ENCODE measurements at places on chromosomes 4 and X. TPM values are rescaled to one million over a fixed set of nuclear protein-coding genes. Genes with fewer than 3 reads are reported as not detected.

GRCh38 chrX:154348646-154349358 is 25.6 kb downstream of the FLNA start:
- no peak for DNase-seq

The TCEAL6 gene
- total RNA-seq, result not detected

The SPOCK3 gene
- 2.0 TPM for total RNA-seq

DNA sequence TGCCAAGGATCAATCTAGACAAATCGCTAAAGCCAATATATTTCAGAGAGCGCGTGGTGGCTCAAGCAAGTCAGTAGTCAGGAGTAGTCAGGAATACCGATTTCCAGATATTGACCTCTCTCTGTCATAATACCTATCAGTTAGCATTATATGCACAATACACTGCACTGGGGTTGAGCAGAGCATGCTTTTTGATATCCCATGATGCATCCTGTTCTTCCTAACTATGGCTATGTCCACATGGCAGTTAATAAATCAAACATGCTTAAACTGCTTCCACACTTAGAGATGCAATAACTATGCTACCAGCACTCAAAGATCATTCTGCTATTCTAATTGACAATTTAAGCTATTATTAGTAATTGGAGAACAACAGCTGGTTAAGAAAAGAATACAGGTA is 6.2 kb downstream of the BRWD3 start:
- DNase-seq, result no peak

The FGG gene
- total RNA-seq, result not detected

DNA sequence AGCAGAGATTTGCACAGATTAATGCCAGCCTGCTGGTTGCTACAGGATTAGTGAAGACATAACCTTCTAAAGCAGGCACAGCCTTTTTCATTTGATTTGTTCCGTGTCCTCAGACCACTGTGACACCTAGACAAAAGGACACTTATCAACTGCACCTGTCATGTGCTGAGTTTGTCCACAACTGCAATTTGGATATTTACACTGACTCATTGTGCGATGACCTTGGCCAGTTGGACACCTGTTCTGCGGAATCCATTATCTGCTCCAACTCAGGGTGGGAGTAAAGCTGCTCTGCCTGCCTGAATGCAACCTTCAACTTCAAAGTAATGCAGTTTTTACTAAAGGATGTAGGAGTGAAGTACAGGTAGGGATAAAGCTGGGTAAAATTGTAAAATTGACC is 4.1 kb upstream of the NR0B1 start:
- DNase-seq, result no peak

- DNase-seq, result no peak
These were observed 69.3 kb upstream of the PCDH19 start for GRCh38 chrX:100479329-100479728.

DNA sequence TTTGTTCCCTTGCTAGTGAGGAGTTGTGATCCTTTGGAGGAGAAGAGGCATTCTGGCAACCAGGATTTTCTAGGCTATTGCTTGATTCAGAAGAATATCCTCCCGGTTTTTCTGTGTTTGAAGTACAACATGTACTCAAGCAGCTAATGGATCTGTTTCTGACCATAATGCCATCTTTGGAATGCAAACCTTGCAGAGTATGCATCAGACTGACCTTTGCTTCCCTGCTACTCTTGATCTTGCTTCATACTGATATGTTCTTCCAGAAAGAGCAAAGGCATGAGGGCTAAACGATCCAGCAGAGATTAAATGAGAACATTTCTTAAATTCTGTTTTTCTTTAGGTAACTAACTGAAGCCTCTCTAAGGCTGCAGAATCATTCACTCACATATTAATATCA is 265.4 kb upstream of the SLC7A11 start:
- no peak for DNase-seq

The TMA16 gene
- 26.1 TPM for total RNA-seq

Measured in glomerular endothelial cell (primary cell).